ENCODE measurements at places on chromosomes 2 and 18.

GRCh38 chr18:413233-413632 is 87.3 kb downstream of the COLEC12 start:
- no peaks in the 10 kb centered on the region for H3K36me3 ChIP-seq
- no peak for DNase-seq
- no peak overlapping the region for H3K4me3 ChIP-seq
- H3K27ac ChIP-seq, result no peak overlapping the region
- no peaks in the 10 kb centered on the region for H3K4me1 ChIP-seq

GRCh38 chr18:76467371-76468190 is 27.5 kb downstream of the ZNF516 start:
- H3K4me3 ChIP-seq, result no peak overlapping the region
- no peaks in the 10 kb centered on the region for H3K27me3 ChIP-seq
- H3K4me1 ChIP-seq, result no peaks in the 10 kb centered on the region
- no peaks in the 10 kb centered on the region for H3K36me3 ChIP-seq
- H3K27ac ChIP-seq, result no peak overlapping the region

DNA sequence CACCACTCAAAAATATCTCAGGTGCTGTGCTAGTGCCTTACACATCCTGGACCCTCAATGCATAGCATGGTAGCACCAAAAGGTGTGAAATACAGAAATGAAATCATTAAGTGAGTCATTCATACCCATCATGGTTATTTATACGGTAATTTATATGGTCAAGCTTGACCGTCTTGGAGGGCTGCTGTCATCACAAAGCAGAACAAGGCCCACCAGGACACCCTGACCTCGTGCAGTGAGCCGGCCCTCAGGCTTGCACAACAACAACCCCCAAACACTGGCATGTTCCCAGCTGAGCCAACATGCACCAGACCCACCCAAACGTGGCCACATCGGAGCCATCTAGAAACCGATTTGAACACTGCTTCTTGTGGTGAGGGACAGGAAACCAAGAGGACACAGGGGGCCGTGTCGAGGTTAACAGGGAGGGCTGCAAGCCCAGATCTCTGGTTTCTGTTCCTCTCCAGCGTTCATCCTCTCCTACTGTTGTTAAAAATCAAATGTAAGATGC is 378.5 kb upstream of the ID2 start:
- no peak overlapping the region for H3K27ac ChIP-seq
- no peaks in the 10 kb centered on the region for H3K27me3 ChIP-seq
- no peak for DNase-seq

GRCh38 chr2:133641497-133641896 is 73.2 kb upstream of the NCKAP5 start:
- no peak overlapping the region for H3K4me3 ChIP-seq
- DNase-seq, result peak; percentile 55
- peaks cover 13% of the 10 kb centered on the region for H3K4me1 ChIP-seq
- H3K27me3 ChIP-seq, result no peaks in the 10 kb centered on the region
- H3K27ac ChIP-seq, result no peak overlapping the region
- no peaks in the 10 kb centered on the region for H3K36me3 ChIP-seq

GRCh38 chr2:134124047-134124753 is 129.7 kb upstream of the MGAT5 start:
- H3K27me3 ChIP-seq, result no peaks in the 10 kb centered on the region
- no peaks in the 10 kb centered on the region for H3K36me3 ChIP-seq
- peaks cover 10% of the 10 kb centered on the region for H3K4me1 ChIP-seq
- H3K4me3 ChIP-seq, result no peak overlapping the region
- DNase-seq, result no peak

- peak overlapping the region; percentile 92 for H3K27ac ChIP-seq
- no peaks in the 10 kb centered on the region for H3K36me3 ChIP-seq
- no peak for DNase-seq
- no peak overlapping the region for H3K4me3 ChIP-seq
- H3K27me3 ChIP-seq, result no peaks in the 10 kb centered on the region
These were observed 98.6 kb upstream of the ITPRID2 start for GRCh38 chr2:181792906-181793305.

DNA sequence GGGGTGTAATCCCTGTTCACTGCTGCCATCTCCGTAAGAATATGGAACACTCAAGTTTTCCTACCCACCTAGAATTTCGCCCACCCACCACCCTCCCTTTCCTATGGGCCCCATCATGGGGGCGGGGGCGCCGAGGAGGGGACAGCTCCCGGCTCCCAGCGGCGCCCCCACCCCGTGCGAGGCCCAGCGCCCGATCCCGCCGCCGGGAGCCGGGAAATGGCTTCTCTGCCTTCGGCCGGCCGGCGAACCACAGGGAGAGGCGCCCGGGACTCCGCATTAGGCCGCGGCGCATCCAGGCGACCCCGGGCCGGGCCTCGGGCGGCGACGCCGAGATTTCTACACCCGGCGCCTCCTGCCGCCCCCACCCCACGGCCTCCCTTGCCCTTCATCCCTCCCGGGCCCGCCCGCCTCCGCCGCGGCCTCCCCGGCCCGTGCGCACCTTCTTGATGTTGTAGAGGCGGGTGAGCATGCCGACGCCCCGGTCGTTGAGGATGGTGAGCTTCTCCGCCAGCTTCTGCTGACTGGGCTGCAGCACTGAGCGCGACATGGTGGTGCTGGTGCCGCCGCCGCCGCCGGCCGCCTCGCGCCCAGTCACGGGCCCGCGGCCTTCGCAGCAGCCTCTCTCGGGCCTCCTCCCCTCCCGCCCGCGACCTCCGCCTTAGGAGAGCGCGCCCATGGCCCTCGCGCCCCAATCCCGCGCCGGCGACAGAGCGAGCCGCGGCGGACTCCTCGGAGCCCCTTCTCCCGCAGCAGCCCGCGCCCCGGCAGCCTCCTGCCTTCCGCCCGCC is 510 bp downstream of the NCKAP1 start:
- H3K27me3 ChIP-seq, result no peaks in the 10 kb centered on the region
- H3K4me3 ChIP-seq, result peak overlapping the region; percentile 79
- no peaks in the 10 kb centered on the region for H3K36me3 ChIP-seq
- DNase-seq, result no peak
- peaks cover 7% of the 10 kb centered on the region for H3K4me1 ChIP-seq
- H3K27ac ChIP-seq, result peak overlapping the region; percentile 88

- H3K36me3 ChIP-seq, result no peaks in the 10 kb centered on the region
- no peaks in the 10 kb centered on the region for H3K27me3 ChIP-seq
- no peaks in the 10 kb centered on the region for H3K4me1 ChIP-seq
- DNase-seq, result no peak
- H3K27ac ChIP-seq, result no peak overlapping the region
- no peak overlapping the region for H3K4me3 ChIP-seq
These were observed 257.9 kb downstream of the SUCLG1 start for GRCh38 chr2:84201158-84201557.

DNA sequence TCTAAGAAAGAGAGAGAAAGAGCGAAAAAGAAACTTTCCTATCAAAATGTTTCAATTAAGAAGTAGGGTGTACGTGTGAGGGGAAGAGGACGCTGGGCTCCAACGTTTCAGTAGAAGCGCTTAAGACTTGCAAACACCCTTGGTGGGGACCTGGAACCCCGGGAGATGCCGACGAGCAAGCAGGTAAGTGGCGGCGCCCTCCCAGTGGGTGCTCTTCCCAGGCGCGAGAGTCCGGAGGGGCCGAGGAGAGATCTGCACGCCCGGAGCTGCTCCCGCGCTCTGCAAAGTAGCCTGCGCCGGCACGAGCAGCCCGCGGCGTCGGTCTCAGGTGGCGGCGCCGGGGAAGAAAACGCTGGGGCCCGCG is 678 bp upstream of the OTX1 start:
- DNase-seq, result no peak
- H3K27ac ChIP-seq, result peak overlapping the region; percentile 91
- no peaks in the 10 kb centered on the region for H3K27me3 ChIP-seq
- H3K36me3 ChIP-seq, result peaks cover 3% of the 10 kb centered on the region
- H3K4me3 ChIP-seq, result peak overlapping the region; percentile 67
- peaks cover 18% of the 10 kb centered on the region for H3K4me1 ChIP-seq

DNA sequence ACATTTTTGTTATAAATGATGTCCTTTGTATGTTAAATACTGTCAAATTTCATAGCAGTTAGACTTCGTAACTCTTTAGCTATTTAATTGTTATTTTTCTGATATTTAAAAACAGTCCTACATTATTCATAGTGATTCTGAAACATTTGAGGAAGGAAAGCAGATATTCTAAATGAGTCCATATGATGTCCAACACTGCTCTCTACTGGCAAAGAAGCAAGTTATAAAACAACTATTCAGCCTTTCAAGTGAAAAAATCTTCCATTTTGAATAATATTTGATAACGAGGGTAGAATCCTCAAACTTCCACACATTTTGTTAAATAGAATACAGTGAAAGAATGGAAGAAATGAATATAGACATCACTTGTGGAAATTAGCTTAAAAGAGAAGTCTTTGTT is 220.8 kb downstream of the GULP1 start:
- peaks cover 7% of the 10 kb centered on the region for H3K4me1 ChIP-seq
- no peak for DNase-seq
- no peak overlapping the region for H3K27ac ChIP-seq
- H3K27me3 ChIP-seq, result no peaks in the 10 kb centered on the region
- H3K4me3 ChIP-seq, result no peak overlapping the region

- DNase-seq, result no peak
- no peak overlapping the region for H3K27ac ChIP-seq
- no peaks in the 10 kb centered on the region for H3K27me3 ChIP-seq
- no peaks in the 10 kb centered on the region for H3K36me3 ChIP-seq
- no peak overlapping the region for H3K4me3 ChIP-seq
These were observed 17.1 kb downstream of the HS6ST1 start for GRCh38 chr2:128301501-128301966.

GRCh38 chr2:166090346-166090745 is 37.5 kb downstream of the SCN1A start:
- H3K27me3 ChIP-seq, result peaks cover 17% of the 10 kb centered on the region
- no peaks in the 10 kb centered on the region for H3K36me3 ChIP-seq
- H3K27ac ChIP-seq, result no peak overlapping the region

DNA sequence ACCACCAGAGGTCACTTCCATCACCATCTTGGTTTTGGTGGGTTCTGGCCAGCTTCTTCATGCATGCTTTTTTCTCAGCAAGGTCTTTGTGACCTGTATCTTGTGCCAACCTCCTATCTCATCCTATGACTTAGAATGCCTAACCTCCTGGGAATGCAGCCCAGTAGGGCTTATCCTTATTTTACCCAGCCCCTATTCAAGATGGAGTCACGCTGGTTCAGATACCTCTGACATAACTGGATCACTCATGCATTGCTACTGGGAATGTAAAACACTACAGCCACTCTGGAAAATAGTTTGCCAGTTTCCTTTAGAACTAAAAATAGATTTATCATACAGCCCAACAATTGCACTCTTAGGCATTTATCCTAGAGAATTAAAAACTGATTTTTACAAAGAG is 219.2 kb downstream of the IRS1 start:
- no peak overlapping the region for H3K4me3 ChIP-seq
- no peaks in the 10 kb centered on the region for H3K27me3 ChIP-seq
- H3K36me3 ChIP-seq, result no peaks in the 10 kb centered on the region
- H3K27ac ChIP-seq, result peak overlapping the region; percentile 92

- no peaks in the 10 kb centered on the region for H3K36me3 ChIP-seq
- DNase-seq, result no peak
- H3K4me1 ChIP-seq, result peaks cover 6% of the 10 kb centered on the region
- no peaks in the 10 kb centered on the region for H3K27me3 ChIP-seq
- no peak overlapping the region for H3K4me3 ChIP-seq
These were observed 116.2 kb downstream of the GAREM1 start for GRCh38 chr18:32354518-32354917.

DNA sequence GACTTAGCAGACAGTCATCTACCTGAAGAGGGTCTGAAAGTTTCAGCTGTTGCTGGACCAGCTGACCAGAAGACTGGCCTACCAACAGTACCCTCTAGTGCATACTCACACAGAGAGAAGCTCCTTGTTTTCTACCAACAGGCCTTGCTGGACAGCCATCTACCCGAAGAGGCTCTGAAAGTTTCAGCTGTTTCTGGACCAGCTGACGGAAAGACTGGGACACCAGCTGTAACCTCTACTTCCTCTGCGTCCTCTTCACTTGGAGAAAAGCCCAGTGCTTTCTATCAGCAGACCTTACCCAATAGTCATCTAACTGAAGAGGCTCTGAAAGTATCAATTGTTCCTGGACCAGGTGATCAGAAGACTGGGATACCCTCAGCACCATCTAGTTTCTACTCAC is 63.2 kb downstream of the ALMS1 start:
- no peaks in the 10 kb centered on the region for H3K27me3 ChIP-seq
- no peak for DNase-seq
- no peak overlapping the region for H3K27ac ChIP-seq
- no peaks in the 10 kb centered on the region for H3K4me1 ChIP-seq
- H3K36me3 ChIP-seq, result no peaks in the 10 kb centered on the region
- H3K4me3 ChIP-seq, result no peak overlapping the region

DNA sequence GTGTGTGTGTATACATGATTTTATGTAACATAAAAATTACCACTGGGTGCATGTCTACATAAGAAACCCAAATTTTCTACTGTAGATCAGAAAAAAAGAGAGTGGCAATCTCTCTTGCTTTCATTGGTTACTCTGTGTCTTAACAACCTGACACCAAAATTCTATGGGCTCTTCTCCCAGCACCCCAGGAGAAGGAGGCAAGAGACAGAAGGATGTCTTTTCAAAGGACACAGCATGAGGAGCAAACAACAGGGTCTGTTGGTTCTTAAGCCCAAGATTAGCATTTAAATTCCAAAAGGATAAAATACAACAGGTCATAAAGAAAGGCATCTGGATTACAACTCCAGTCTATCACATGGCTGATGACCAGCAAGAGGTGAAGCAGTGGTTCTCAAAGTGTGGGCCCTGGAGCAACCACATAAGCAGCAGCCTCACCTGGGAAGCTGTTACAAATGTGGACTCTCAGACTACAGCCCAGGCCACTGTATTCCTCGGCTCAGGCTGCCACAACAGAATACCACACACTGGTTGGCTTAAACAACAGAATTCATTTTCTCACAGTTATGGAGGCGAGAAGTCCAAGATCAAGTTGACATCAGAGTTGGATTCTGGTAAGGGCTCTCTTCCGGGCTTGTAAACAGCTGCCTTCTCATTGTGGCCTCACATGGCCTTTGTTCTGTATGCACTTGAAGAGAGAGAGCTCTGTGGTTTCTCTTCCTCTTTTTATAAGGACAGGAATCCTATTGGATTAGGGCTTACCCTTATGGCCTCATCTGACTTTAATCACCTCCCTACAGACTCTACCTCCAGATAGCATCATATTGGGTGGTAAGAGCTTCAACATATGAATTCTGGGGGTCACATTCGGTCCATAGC is 79.8 kb upstream of the RNF152 start:
- H3K27ac ChIP-seq, result no peak overlapping the region
- no peaks in the 10 kb centered on the region for H3K36me3 ChIP-seq
- no peaks in the 10 kb centered on the region for H3K27me3 ChIP-seq
- H3K4me1 ChIP-seq, result no peaks in the 10 kb centered on the region
- H3K4me3 ChIP-seq, result no peak overlapping the region

GRCh38 chr2:46372475-46372874 is 75.3 kb downstream of the EPAS1 start:
- H3K4me3 ChIP-seq, result no peak overlapping the region
- H3K4me1 ChIP-seq, result no peaks in the 10 kb centered on the region
- DNase-seq, result no peak
- H3K27ac ChIP-seq, result no peak overlapping the region
